ENCODE measurements at places on chromosomes 5 and 9. TPM values are rescaled to one million over a fixed set of nuclear protein-coding genes. Genes with fewer than 3 reads are reported as not detected.

DNA sequence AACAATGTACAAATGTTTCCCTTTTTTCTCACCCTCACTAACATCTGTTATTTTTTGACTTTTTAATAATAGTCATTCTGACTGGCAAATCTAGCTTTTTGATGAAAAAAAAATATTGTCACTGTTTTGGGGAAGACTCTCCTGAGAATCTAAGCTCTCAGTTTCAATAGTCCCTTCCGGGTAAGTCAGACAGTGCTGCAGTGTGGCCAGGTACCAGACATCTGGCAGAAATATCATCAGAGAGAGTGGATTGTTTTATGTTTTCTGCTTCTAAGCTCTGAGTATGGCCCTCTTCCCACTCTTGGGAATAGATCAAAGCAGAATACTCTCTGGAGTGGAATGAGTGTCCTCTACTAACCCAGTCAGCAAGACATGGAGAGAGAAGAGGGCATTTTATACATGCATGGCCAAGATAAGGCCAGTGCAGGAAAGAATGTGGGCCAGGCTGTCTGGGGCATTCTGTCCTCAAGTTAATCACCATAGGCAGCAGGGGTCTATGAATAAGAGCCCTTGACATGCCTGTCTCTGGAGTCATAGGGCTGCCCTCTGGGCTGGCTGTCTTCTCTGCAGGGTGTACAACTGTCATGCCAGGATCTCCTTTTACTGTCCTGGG is 38.5 kb upstream of the OR2S2 start:
- no peak overlapping the region for H3K4me3 ChIP-seq
- no peak overlapping the region for H3K27ac ChIP-seq
- H3K4me1 ChIP-seq: peaks cover 6% of the 10 kb centered on the region
- peaks cover 8% of the 10 kb centered on the region for H3K27me3 ChIP-seq
- DNase-seq: peak; percentile 61
- no peaks in the 10 kb centered on the region for H3K36me3 ChIP-seq

Gene LCN15
- not detected for total RNA-seq

Gene SPATA31A3
- not detected for total RNA-seq

Gene SPEF2
- total RNA-seq: 3.9 TPM

Measured in astrocyte (in vitro differentiated cells and primary cell).